AG09319 (cell line): ENCODE measurements at places on chromosomes 13 and 19.

- DNase-seq: no peak
Observed at GRCh38 chr13:80585531-80585930, 244.6 kb upstream of the SPRY2 start.

- peak; percentile 36 for DNase-seq
Observed at GRCh38 chr13:114152831-114153371, 20.5 kb upstream of the RASA3 start.

DNA sequence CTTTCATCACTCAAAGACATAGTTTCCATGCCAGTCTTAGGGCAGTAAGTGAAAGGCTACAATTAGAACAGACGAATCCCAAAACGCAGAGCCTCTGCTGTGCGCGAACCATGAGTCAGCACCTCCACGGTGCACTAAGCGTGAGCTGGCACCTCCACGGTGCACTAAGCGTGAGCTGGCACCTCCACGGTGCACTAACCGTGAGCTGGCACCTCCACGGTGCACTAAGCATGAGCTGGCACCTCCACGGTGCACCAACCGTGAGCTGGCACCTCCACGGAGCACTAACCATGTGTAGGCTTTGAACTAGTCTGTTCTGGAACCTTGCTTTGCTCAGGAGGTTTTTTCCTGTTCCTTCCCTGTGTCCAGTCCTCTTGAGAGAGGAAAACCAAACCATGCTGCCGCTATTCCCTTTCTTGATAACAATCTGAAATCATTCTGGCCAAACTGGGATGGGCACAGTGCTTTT is 120.6 kb downstream of the IRS2 start:
- no peak for DNase-seq

- DNase-seq: no peak
Observed at GRCh38 chr13:60572855-60573254, 175.8 kb downstream of the TDRD3 start.

DNA sequence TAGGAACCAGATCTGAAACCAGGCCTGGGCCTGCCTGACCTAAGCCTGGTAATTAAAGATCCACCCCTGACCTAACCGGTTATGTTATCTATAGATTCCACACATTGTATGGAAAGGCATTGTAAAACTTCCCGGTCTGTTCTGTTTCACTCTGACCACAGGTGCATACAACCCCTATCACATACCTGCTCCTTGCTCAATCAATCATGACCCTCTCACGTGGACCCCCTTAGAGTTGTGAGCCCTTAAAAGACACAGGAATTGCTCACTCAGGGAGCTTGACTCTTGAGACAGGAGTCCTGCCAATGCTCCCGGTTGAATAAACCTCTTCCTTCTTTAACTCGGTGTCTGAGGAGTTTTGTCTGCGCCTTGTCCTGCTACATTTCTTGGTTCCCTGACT is 27.3 kb upstream of the ZNF562 start:
- DNase-seq: no peak

- no peak for DNase-seq
Observed at GRCh38 chr13:35732565-35732964, 256.1 kb upstream of the MAB21L1 start.

- DNase-seq: no peak
Observed at GRCh38 chr19:996051-996838, 4.0 kb upstream of the GRIN3B start.

DNA sequence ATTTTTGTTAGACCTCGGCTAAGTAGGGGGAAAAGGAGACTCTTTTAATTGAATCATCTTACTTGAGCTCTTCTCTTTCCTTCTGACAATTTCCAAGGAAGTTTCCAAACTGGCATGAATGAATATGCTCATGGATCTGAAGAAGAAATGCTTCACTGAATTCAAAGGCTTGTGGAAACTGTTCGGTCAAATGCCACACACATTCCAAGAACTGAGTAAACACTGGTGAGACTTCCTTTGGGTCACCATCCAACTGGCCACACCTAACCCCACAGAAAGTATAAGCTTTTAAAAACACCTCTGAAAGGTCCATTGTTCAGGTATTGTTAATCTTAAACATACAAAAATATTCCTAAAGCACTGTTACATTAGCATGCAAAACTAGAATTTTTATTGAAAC is 33.6 kb downstream of the MTMR6 start:
- DNase-seq: no peak

GRCh38 chr13:95060014-95060519 is 241.2 kb downstream of the ABCC4 start:
- DNase-seq: no peak

GRCh38 chr19:35692010-35692409 is 12.3 kb upstream of the ZBTB32 start:
- DNase-seq: no peak

DNA sequence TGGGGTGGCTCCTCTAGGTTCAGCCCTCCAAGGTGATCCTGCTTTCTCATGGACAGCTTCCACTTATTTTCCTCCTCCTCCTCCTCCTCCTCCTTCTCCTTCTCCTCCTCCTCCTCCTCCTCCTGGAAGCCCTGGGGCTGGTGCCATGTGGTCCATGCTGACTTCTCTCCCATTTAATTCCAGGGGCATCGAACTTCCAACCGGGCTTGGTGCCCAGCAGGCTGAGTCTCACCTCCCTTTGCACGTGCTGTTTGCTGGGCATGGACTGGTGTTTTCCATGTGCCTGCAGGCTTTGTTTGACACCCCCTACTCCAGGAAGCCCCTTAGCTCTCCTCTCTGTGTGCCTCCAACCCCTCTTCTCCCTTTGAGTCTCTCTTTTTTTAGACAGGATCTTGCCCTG is 3.7 kb downstream of the MAST3 start:
- DNase-seq: no peak

GRCh38 chr19:34851277-34851804 is 75.4 kb upstream of the ZNF30 start:
- DNase-seq: no peak

DNA sequence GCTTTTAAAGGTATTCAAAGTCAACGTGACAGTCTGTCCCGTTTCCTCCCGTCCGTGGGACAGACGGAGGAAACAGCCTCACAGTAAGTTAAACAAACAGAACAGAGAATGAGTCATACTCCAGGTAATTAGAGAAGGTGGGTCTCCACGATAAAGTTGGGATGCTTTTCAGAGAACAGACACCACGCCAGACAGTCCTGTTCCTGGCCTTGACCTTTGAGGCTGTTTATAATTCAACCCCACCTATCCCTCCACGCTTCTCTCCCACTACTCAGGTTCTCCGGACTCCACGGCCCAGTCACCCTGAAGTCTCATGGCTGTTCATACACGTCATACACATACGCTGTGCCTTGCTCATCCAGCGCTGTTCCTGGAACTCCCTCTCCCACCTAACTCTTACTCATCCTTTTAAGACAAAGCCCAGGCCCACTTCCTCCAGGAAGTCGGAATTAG is 42.5 kb downstream of the ARHGEF18 start:
- DNase-seq: no peak

DNA sequence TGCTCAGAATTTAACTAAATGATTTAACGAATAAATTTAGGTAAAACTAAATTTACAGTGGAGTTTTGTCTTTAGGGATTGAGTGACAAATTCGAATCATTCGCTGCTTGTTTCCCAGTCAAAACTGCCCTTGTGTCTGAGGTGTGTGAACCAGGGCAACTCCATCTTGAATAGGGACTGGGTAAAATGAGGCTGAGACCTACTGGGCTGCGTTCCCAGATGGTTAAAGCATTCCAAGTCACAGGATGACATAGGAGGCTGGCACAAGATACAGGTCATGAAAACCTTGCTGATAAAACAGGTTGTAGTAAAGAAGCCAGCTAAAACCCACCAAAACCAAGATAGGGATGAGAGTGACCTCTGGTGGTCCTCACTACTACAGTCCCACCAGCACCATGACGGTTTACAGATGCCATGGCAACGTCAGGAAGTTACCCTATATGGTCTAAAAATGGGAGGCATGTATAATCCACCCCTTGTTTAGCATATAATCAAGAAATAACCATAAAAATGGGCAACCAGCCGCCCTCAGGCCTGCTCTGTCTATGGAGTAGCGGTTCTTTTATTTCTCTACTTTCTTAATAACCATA is 10.2 kb upstream of the ANKRD10 start:
- no peak for DNase-seq

DNA sequence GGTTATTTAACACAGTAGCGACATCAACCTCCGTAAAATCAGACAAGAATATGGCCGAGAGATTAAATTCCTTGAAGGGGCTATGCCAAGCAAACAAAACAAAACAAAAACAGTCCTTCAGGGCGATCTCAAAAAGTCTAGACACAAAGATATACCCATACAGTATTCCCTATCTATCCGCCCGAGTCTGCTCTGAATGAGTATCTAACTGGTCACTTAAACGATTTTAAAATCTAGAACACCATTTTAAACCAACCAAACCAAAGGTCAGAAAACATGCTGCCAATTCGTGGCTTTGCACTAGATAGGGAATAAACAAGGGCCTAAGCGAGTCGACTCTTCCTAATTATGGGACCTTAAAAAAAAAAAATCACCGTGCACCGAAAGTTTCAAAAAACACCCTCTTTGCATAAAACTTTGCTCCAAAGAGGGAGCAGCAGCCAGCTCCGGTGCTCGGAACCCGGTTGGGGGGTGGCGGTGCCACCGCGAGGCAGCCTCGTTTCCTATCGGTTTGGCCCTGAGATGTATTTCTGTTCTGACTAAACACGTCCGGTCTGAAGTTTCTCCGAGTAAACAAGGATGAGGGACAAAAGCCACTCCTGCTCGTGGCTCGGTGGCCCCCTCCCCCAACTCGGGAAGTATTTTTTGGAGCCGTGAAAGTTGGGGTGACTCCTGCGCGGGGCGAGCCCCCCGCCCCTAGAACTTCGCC is 1.8 kb downstream of the HMGB1 start:
- DNase-seq: no peak

DNA sequence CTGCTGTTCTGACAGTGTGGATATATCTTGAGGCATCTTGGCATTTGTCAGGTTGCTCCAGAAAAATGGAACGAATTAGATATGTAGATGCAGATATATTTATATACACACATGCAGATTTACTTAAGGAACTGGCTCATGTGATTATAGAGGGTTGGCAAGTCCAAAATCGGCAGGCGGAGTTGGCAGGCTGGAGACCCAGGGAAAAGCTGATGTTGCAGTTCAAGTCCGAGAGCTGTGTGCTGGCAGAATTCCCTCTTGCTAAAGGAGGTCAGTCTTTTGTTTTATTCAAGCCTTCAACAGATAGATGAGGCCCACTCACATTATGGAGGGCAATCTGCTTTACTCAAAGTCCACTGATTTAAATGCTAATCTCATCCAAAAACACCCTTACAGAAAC is 24.4 kb upstream of the CSNK1A1L start:
- DNase-seq: no peak
